ENCODE measurements at places on chromosomes 3 and 15.
A peak's percentile ranks its signal among the peaks of the same experiment; 100 is the strongest.

GRCh38 chr3:64533617-64534317 lies 154.0 kb downstream of the ADAMTS9 start:
- peak; percentile 23 for DNase-seq

GRCh38 chr3:76310089-76310488 lies 524.7 kb upstream of the ZNF717 start:
- no peak for DNase-seq

GRCh38 chr15:97992823-97993222 lies 32.3 kb downstream of the ARRDC4 start:
- no peak for DNase-seq

GRCh38 chr15:68078365-68078764 lies 24.2 kb downstream of the PIAS1 start:
- DNase-seq: no peak

GRCh38 chr3:152461460-152461859 lies 192.7 kb downstream of the MBNL1 start:
- no peak for DNase-seq

- DNase-seq: no peak
These were observed 5.3 kb downstream of the RFTN1 start for GRCh38 chr3:16508243-16508578.

GRCh38 chr3:53046171-53047170 lies 598 bp upstream of the SFMBT1 start:
- peak; percentile 51 for DNase-seq

DNA sequence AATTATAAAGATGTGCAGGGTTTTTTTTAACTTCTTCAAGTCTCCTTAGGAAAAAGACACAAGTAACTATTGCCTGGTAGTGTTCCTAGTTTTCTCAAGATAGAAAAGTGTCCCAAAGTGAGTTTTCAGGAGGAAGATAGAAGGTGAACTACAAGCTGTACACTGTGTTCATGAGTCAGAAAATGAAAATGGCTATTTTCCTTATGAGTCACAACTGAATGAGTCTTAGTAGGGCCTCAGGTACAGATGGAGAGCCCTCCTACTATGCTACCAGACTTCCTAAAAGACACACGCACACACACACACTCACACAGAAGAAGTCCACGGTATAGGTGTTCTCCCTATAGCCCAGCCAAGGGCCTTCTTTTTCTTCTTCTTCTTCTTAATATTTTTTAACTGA lies 3.1 kb downstream of the MYO1E start:
- no peak for DNase-seq

DNA sequence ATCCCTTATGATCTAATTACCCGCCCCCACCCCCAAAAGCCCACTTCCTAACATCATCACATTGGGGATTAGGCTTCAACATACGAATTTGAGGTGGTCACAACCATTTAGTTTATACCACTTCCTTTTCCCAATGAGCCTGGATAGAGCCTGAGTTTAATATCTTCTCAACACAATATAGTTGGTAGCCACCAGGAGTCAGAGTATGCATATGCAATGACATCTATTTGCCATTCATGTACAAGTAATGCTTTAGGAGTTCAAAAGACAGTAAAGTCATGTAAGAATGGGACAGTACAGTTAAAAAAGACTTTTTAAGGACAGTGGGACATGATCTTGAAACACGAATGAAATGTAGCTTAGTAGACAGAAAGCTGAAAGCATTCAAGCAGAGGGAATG lies 172.4 kb downstream of the DCLK3 start:
- no peak for DNase-seq

GRCh38 chr15:85755471-85755870 lies 39.3 kb downstream of the KLHL25 start:
- DNase-seq: no peak

GRCh38 chr3:52730681-52731080 lies 24.8 kb downstream of the SPCS1 start:
- DNase-seq: no peak

DNA sequence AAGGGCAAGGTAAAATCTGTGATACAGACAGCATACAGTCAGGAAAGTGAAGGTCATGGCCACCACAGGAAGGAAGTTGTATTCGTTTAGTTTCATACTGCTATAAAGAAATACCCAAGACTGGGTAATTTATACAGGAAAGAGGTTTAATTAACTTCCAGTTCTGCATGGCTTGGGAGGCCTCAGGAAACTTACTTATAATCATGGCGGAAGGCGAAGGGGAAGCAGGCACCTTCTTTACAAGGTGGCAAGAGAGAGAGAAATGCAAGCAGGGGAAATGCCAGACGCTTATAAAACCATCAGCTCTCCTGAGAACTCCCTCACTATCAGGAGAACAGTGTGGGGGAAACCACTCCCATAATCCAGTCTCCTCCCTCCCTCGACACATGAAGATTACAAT lies 353.7 kb upstream of the SEMA6D start:
- DNase-seq: no peak

DNA sequence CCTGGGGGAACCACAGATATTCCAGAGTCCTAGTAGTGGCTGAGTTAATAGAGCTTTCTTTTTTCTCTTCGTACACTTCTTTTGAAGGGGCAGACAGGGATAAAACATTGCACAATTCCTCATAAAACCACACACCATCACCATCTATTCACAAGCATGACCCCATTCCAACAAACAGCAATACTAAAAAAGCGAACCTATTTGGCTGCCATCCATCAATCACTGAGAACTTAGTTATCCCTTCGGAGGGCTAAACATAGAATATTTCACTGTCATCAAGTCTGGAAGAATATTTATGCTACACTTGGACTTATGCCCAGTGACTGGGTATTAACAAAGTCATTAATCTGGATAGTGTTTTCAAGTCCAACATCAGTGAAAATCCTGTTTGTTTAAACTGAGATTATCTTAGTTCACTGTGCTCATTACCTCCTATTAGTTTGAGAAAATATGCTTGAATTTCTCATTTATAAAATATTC lies 80.3 kb upstream of the PRTG start:
- no peak for DNase-seq

GRCh38 chr3:192092388-192093005 lies 631.5 kb downstream of the PYDC2 start:
- no peak for DNase-seq

- DNase-seq: no peak
These were observed 57.1 kb upstream of the POU1F1 start for GRCh38 chr3:87333393-87333892.

GRCh38 chr15:33795070-33795469 lies 173.2 kb upstream of the CHRM5 start:
- no peak for DNase-seq

GRCh38 chr15:47184908-47185801 lies 532.1 kb upstream of the SEMA6D start:
- no peak for DNase-seq

GRCh38 chr3:16897254-16897926 lies 12.6 kb downstream of the PLCL2 start:
- peak; percentile 54 for DNase-seq

DNA sequence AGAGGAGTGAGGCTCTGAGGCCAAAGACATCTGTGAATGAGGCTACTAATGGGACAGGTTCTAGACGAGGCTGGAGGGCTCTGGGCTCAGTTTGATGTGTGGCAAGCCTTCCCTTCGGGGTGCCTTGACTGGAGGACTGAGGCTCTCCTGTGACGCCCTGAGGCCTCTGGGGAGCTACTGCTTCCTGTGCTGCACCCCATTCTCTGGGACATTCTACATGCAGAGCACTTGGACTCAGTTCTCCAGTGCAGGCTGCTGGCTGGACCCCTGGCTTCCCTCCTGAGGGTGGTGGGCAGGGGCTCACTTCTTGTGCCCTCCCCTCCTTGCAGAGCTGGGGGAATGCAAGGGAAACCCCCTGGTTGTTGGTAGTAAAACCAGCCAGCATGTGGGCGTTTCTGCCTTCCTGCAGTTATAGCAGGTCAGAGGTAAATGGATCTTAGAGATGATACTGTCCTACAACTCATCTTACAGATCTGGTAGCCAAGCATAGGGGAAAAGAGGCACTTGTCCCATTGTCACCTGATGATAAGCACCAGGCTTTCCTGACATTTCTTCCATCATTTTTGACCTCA lies 133.3 kb downstream of the CHDH start:
- no peak for DNase-seq

DNA sequence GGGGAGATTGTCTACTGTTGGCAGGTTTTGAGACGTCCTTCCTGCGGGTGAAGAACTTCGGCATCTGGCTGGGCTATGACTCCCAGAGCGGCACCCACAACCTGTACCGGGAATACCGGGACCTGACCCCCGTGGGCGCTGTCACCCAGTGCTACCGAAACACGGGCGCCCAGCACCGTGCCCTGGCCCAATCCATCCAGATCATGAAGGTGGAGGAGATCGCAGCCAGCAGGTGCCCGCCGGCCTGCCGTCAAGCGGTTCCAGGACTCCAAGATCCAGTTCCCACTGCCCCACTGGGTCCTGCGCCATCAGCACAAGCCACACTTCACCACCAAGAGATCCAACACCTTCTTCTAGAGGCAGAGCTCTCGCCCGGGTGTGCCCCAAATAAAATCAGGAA lies 194.9 kb upstream of the EPHA6 start:
- DNase-seq: no peak

- DNase-seq: no peak
These were observed 178.7 kb upstream of the MCTP2 start for GRCh38 chr15:94052711-94053110.

GRCh38 chr3:198071602-198072287 lies 111.7 kb downstream of the LMLN start:
- DNase-seq: peak; percentile 55

- no peak for DNase-seq
These were observed 883 bp downstream of the RTP4 start for GRCh38 chr3:187369089-187369447.

- no peak for DNase-seq
These were observed 19.9 kb upstream of the UBE2E1 start for GRCh38 chr3:23785882-23786281.

GRCh38 chr15:48559285-48559684 lies 86.2 kb downstream of the FBN1 start:
- no peak for DNase-seq

- no peak for DNase-seq
These were observed 535 bp downstream of the MCTP2 start for GRCh38 chr15:94231723-94232468.

- no peak for DNase-seq
These were observed 9.9 kb downstream of the ALDH1A3 start for GRCh38 chr15:100889385-100890050.

- DNase-seq: no peak
These were observed 116.5 kb downstream of the ANO10 start for GRCh38 chr3:43505351-43505750.

DNA sequence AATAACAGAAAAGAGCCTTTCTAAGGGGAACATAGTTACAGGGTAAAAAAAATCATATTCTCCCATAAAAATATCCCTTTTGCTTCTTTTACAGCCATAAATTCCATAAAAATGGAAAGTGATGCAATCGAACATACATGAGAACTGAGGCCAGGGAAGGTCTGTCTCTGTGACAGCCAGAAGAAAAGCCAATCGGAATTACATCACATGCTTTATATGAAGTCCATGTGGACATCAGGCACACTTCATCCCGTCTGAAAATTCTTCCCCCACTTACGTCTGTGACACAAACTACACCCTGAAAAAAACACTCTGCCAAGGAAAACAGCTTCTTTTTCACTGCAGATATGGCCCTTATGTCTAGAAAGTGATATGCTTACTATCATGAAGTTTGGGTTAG lies 323.5 kb downstream of the ERC2 start:
- no peak for DNase-seq

- no peak for DNase-seq
These were observed 42.9 kb downstream of the FGD5 start for GRCh38 chr3:14861446-14862302.

GRCh38 chr3:174126990-174127758 lies 729.6 kb downstream of the NLGN1 start:
- no peak for DNase-seq

DNA sequence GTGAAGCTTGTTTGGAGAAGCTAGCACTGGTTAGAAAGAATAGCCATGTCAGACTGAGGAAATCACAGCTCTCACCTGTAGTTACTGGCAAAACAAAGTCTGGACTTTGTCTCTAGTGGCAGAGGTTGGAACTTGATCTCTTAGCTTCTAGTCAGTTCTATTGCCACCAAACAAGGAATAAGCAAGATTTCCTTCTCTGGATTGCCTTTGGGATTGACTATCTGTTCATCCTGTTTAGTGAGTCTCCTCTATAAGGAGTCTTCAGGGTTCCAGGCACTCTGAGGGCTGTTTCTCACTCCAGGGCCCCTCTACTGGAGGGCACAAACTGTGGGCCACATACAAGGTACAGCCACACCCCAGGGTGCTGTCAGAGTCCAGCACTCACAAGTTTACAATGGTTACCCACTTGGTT lies 426.6 kb upstream of the THBS1 start:
- no peak for DNase-seq

DNA sequence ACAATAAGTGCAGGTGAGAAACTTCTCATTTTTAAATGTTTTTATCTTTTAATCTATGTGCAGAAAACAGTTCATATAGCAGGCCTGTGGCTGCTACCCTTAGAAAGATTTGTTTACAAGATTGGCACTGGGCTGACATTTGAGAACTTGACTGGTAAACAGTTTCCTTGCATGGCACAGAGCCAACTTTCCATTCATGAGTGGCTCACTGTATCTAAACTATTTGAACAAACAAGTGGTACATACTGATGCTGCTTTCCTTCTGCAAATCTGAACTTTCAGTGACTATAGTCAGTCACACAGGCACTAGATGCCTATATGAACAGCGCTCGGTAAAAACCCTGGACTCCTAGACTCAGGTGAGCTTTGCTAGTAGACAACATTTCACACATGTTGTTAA lies 6.3 kb upstream of the GTPBP8 start:
- no peak for DNase-seq

GRCh38 chr15:42010434-42010833 lies 10.4 kb downstream of the PLA2G4E start:
- DNase-seq: no peak

DNA sequence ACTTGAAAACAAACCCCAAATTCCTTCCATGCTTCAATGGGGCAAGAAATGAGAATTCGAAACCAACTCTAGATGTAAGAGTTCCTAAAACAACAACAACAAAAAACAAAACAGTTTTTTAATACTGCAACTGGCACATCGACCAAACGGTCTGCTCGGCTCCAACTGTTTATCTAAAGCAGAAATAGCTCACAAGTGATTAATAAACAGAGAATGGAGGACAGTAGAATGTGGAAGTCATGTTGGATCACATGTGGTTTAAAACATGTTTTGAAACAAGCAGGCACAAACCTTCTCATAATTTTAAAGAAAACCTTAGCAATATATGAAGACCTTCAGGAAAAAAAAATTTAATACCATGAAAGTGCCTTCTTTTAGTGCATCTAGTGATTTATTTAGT lies 55.1 kb downstream of the SETMAR start:
- no peak for DNase-seq

Measured in activated naive CD4-positive, alpha-beta T cell treated with anti-CD3 and anti-CD28 coated beads, Interleukin-2, amount 50 U/mL, for 16 hours (primary cell).